Activated T-cell treated with anti-CD3 and anti-CD28 coated beads, Interleukin-2, amount 50 U/mL, for 72 hours (primary cell): ENCODE measurements at places on chromosomes 1 and 21. TPM values are rescaled to one million over a fixed set of nuclear protein-coding genes. Genes with fewer than 3 reads are reported as not detected.

- H3K4me3 ChIP-seq, result no peak overlapping the region
- DNase-seq, result no peak
Observed at GRCh38 chr1:25392841-25393240, 27.8 kb downstream of the RHCE start.

DNA sequence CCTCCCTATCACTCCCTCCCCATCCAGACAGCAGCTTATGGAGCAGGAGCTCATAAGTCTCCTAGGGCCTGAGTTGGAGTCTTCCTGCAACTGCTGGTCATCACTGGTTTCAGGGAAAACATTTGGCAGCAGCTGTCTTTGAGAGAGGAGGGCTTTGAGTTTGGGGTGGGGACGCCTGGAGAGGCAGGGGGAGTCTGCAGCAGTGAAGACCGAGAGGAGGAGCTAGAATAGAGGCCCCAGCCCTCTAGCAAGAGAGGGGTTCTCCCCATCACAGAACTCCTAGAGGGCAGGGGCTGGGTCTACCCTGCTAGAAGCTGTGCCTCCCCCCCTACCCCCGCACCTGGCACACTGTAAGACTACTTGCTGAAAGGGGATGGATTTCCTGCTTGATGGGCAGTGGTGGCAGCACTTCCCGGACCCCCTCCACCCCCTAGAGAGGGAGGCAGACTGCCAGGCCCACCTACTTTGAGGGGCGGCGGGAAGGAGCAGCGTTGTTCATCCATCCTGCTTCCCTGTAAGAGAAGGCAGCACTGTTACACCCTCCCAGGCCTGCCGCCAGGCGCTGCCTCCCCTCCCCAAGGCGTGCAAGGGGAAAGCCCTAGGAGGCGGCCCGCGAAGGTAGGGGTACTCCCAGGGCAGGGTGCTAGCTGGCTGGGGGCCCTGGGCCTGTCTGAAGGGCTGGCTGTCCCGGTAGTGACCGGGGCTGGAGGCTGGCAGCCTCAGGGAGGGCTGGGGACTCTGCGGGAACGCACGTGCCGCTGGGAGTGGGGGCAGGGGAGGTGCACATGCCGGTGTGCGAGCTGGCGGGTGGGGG lies 50.4 kb downstream of the RAP1GAP start:
- no peak overlapping the region for H3K27ac ChIP-seq
- no peak overlapping the region for H3K4me3 ChIP-seq
- no peak for DNase-seq
- no peaks in the 10 kb centered on the region for H3K4me1 ChIP-seq
- no peaks in the 10 kb centered on the region for H3K36me3 ChIP-seq

SPATA46 gene
- total RNA-seq, result not detected

- H3K27ac ChIP-seq, result no peak overlapping the region
- no peak for DNase-seq
Observed at GRCh38 chr1:180912211-180912800, 391 bp upstream of the KIAA1614 start.

FCRL4 gene
- total RNA-seq, result not detected

GRCh38 chr1:201277441-201277840 lies 5.9 kb upstream of the PKP1 start:
- no peak for DNase-seq
- H3K27me3 ChIP-seq, result peaks cover 28% of the 10 kb centered on the region

- no peak for DNase-seq
- no peak overlapping the region for H3K27ac ChIP-seq
- H3K4me1 ChIP-seq, result peaks cover 18% of the 10 kb centered on the region
- no peaks in the 10 kb centered on the region for H3K36me3 ChIP-seq
Observed at GRCh38 chr21:45164838-45165237, 90.5 kb downstream of the ADARB1 start.

ZNF695 gene
- total RNA-seq, result 6.3 TPM

GRCh38 chr1:116834595-116834994 lies 75.1 kb upstream of the PTGFRN start:
- H3K27ac ChIP-seq, result no peak overlapping the region
- H3K4me1 ChIP-seq, result peaks cover 50% of the 10 kb centered on the region
- H3K36me3 ChIP-seq, result peaks cover 3% of the 10 kb centered on the region
- H3K27me3 ChIP-seq, result no peaks in the 10 kb centered on the region

AADACL3 gene
- not detected for total RNA-seq

- peaks cover 30% of the 10 kb centered on the region for H3K27me3 ChIP-seq
- no peaks in the 10 kb centered on the region for H3K36me3 ChIP-seq
- H3K4me1 ChIP-seq, result peaks cover 6% of the 10 kb centered on the region
- DNase-seq, result no peak
- H3K4me3 ChIP-seq, result no peak overlapping the region
Observed at GRCh38 chr1:87511449-87511848, 182.8 kb downstream of the LMO4 start.

GRCh38 chr1:27527223-27527889 lies 37.4 kb upstream of the WASF2 start:
- H3K4me1 ChIP-seq, result peaks cover 72% of the 10 kb centered on the region
- no peak overlapping the region for H3K27ac ChIP-seq
- no peaks in the 10 kb centered on the region for H3K36me3 ChIP-seq
- no peak for DNase-seq

ADCY10 gene
- total RNA-seq, result 0.12 TPM

GRCh38 chr1:36789535-36789934 lies 244.8 kb downstream of the GRIK3 start:
- peaks cover 13% of the 10 kb centered on the region for H3K27me3 ChIP-seq
- H3K4me1 ChIP-seq, result no peaks in the 10 kb centered on the region
- no peak overlapping the region for H3K4me3 ChIP-seq
- H3K27ac ChIP-seq, result no peak overlapping the region

- no peaks in the 10 kb centered on the region for H3K36me3 ChIP-seq
- no peak for DNase-seq
- H3K4me3 ChIP-seq, result no peak overlapping the region
- H3K27ac ChIP-seq, result no peak overlapping the region
Observed at GRCh38 chr1:215054266-215054665, 28.3 kb upstream of the KCNK2 start.

- H3K27ac ChIP-seq, result no peak overlapping the region
- no peaks in the 10 kb centered on the region for H3K27me3 ChIP-seq
- no peak overlapping the region for H3K4me3 ChIP-seq
- H3K4me1 ChIP-seq, result no peaks in the 10 kb centered on the region
Observed at GRCh38 chr1:59361766-59362165, 64.9 kb downstream of the FGGY start.

PHTF1 gene
- 12.9 TPM for total RNA-seq

DNA sequence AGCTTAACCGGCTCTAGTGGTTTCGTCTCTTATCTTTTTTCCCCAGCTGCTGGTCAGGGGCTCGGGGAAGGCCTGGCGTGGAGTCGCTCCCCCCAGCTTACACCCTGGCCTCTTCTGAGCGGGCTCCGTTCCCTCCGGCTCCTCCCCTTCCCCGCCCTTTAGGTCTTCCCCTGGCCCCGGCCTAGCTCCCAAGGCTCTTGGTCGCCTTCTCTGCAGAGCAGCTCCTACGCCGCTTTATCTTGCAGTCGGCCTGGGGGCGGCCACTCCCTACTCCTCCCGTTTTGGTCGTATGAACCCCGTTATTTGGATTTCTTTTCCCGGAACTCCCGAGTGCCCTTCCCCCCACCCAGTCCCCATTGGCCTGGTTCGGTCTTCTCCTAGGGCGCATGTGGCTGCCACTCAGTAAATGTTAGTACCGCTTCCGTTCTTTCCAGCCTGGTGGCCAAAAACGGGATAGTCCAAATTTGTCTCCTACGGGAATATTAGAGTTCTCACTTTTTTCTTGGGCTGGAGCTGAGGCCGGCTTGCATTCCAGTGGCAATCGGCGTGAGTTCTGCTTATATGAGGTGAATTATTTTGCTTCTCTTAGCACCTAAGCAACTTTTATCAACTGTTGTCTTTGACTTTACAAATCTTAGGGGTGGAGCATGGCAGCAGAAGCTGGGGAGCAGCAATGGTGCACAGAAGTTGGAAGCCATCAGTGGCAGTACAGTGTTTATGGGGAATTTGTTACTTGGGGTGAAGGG lies 467 bp downstream of the THRAP3 start:
- H3K27ac ChIP-seq, result peak overlapping the region; percentile 98
- peaks cover 36% of the 10 kb centered on the region for H3K4me1 ChIP-seq
- peak overlapping the region; percentile 89 for H3K4me3 ChIP-seq
- no peaks in the 10 kb centered on the region for H3K27me3 ChIP-seq
- peaks cover 9% of the 10 kb centered on the region for H3K36me3 ChIP-seq

- H3K27me3 ChIP-seq, result no peaks in the 10 kb centered on the region
- peaks cover 21% of the 10 kb centered on the region for H3K4me1 ChIP-seq
- peaks cover 2% of the 10 kb centered on the region for H3K36me3 ChIP-seq
- H3K4me3 ChIP-seq, result peak overlapping the region; percentile 62
- H3K27ac ChIP-seq, result peak overlapping the region; percentile 71
Observed at GRCh38 chr1:221961532-221962292, 219.8 kb upstream of the DUSP10 start.

- peak within 1 kb of the TSS; percentile 76 for H3K4me3 ChIP-seq
- peaks cover 13% of the 10 kb centered on the region for H3K4me1 ChIP-seq
- H3K36me3 ChIP-seq, result no peaks in the 10 kb centered on the region
- no peak within 1 kb of the TSS for H3K27ac ChIP-seq
- DNase-seq, result no peak
Observed at GRCh38 chr1:81800695-81801650, at the start of gene ADGRL2. Gene ADGRL2 (plus strand): TSS chr1:81800934. CDS start chr1:81836985, 36,051 bp downstream.

GRCh38 chr1:59041646-59042277 lies 255.1 kb upstream of the FGGY start:
- peaks cover 43% of the 10 kb centered on the region for H3K4me1 ChIP-seq
- peaks cover 5% of the 10 kb centered on the region for H3K36me3 ChIP-seq
- no peaks in the 10 kb centered on the region for H3K27me3 ChIP-seq
- H3K4me3 ChIP-seq, result no peak overlapping the region
- DNase-seq, result no peak

SLAMF8 gene
- total RNA-seq, result 0.53 TPM

ZSCAN20 gene
- 3.3 TPM for total RNA-seq

PTGER3 gene
- total RNA-seq, result not detected

- H3K27ac ChIP-seq, result no peak overlapping the region
- H3K27me3 ChIP-seq, result no peaks in the 10 kb centered on the region
- H3K36me3 ChIP-seq, result no peaks in the 10 kb centered on the region
- DNase-seq, result no peak
Observed at GRCh38 chr1:174946031-174946430, 53.7 kb upstream of the CACYBP start.

- peaks cover 42% of the 10 kb centered on the region for H3K4me1 ChIP-seq
- H3K27ac ChIP-seq, result peak overlapping the region; percentile 92
- DNase-seq, result peak; percentile 14
- no peaks in the 10 kb centered on the region for H3K27me3 ChIP-seq
Observed at GRCh38 chr1:221993444-221993948, 251.6 kb upstream of the DUSP10 start.

DNA sequence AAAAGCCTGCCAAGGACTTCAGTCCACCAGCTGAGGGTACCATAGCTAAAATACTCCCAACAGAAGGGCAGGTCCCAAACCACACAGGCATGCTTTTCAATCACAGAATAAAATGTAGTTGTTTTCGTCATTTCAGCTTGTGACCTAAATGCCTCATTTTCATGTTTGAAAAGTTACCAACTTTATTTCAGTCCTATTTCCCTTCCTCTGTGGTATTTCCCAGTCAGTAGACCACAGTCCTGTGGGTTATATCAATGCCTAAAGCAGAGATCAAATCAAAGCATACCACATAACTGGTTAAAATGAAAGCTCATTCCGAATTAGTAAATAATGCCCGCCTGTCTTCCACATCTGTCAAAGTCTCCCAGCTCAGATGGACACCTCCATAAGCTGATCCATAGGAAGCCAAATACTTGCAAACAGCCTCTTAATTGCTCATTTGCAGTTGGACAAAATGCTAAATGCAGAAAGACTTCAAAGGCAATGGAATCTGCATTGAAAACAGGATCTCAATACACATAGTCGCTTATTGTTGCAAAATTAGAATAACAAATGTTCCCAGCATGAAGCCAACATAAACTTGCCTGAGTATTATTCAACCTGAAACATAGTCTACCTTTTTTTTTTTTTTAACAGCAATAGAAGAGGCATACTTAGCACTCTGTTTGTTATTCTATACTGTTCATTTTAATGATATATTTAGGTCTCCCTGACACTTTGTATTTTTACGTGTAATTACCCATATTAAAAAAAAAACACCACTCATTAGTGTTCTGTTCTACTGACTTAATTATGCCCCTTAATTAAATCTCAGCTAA lies 53.9 kb downstream of the NR5A2 start:
- H3K27ac ChIP-seq, result no peak overlapping the region
- H3K4me3 ChIP-seq, result no peak overlapping the region
- no peaks in the 10 kb centered on the region for H3K36me3 ChIP-seq
- peaks cover 34% of the 10 kb centered on the region for H3K27me3 ChIP-seq

- H3K36me3 ChIP-seq, result peaks cover 6% of the 10 kb centered on the region
- peaks cover 13% of the 10 kb centered on the region for H3K4me1 ChIP-seq
- H3K27me3 ChIP-seq, result no peaks in the 10 kb centered on the region
Observed at GRCh38 chr1:97277891-97278654, 556.5 kb downstream of the PTBP2 start.

OR2L3 gene
- not detected for total RNA-seq

- H3K4me3 ChIP-seq, result peak overlapping the region; percentile 91
- peaks cover 17% of the 10 kb centered on the region for H3K36me3 ChIP-seq
- no peaks in the 10 kb centered on the region for H3K27me3 ChIP-seq
Observed at GRCh38 chr1:9689971-9690381, 38.4 kb downstream of the PIK3CD start.

DNA sequence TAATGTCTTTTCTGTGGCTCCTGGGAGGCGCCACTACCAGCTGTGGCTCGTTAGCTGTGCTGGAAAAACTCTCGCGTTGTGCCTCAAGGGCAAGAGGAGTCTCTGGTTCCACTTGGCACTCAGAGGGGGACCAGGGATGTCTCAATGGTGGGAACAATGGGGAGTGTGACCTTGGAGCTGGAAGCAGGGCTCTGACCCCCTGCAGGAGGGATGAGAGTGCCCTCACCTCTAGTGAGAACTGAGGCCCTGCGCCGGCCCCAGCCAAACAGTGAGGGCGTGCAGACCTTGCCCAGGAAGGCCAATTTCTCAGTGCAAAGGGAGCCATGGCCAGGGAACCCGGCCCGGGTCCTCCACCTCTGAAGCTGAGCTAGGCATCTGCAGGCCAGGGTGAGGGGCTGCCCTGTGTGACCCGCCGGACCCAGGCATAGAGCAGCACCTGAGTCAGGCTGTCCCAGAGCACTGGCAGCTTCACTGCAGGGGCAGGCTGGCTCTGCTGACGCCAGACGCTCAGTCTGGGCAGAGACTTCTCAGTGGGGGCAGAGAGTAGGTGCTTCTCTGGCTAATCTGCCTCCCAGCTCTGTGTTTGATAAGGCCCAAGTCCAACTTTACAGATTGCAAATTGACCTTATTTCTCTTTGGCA lies 1.8 kb downstream of the RD3 start:
- DNase-seq, result no peak
- H3K27ac ChIP-seq, result no peak overlapping the region
- no peak overlapping the region for H3K4me3 ChIP-seq
- no peaks in the 10 kb centered on the region for H3K36me3 ChIP-seq
- H3K4me1 ChIP-seq, result peaks cover 12% of the 10 kb centered on the region

NPR1 gene
- total RNA-seq, result 0.07 TPM

GRCh38 chr1:92167151-92167550 lies 50.6 kb upstream of the C1orf146 start:
- H3K4me1 ChIP-seq, result no peaks in the 10 kb centered on the region
- H3K27me3 ChIP-seq, result no peaks in the 10 kb centered on the region
- H3K4me3 ChIP-seq, result no peak overlapping the region
- DNase-seq, result no peak
- no peaks in the 10 kb centered on the region for H3K36me3 ChIP-seq
- no peak overlapping the region for H3K27ac ChIP-seq
